SJCRH30 (cell line): ENCODE measurements at places on chromosomes 7 and 10. TPM values are rescaled to one million over a fixed set of nuclear protein-coding genes. Genes with fewer than 3 reads are reported as not detected.

UBE2H gene
- total RNA-seq, result 39.3 and 42.3 TPM in 2 replicates

NRAP gene
- total RNA-seq, result not detected in 2 replicates

RADIL gene
- total RNA-seq, result 0.12 and 0.23 TPM in 2 replicates

CADPS2 gene
- total RNA-seq, result not detected in 2 replicates

SLC18A3 gene
- not detected in 2 replicates for total RNA-seq

FAM24B gene
- 11.2 and 19.9 TPM in 2 replicates for total RNA-seq

FAM241B gene
- 0.86 and 1.2 TPM in 2 replicates for total RNA-seq

GPR26 gene
- not detected in 2 replicates for total RNA-seq

CH25H gene
- total RNA-seq, result 0.22 TPM in 1 of 2 replicates, not detected in the other

SLC39A12 gene
- total RNA-seq, result not detected in 2 replicates

ZFYVE27 gene
- 20.7 and 27.1 TPM in 2 replicates for total RNA-seq

GRCh38 chr7:113371416-113372043 is 253.2 kb upstream of the SMIM30 start:
- H3K4me1 ChIP-seq, result peaks cover 18% of the 10 kb centered on the region
- no peaks in the 10 kb centered on the region for H3K36me3 ChIP-seq

GRCh38 chr7:29924006-29924405 is 65.6 kb downstream of the SCRN1 start:
- peaks cover 63% of the 10 kb centered on the region for H3K36me3 ChIP-seq
- DNase-seq, result no peak
- H3K27ac ChIP-seq, result no peak overlapping the region
- H3K27me3 ChIP-seq, result no peaks in the 10 kb centered on the region
- H3K4me3 ChIP-seq, result no peak overlapping the region

- no peaks in the 10 kb centered on the region for H3K27me3 ChIP-seq
- H3K36me3 ChIP-seq, result no peaks in the 10 kb centered on the region
- DNase-seq, result no peak
- H3K4me3 ChIP-seq, result no peak overlapping the region
Measured at GRCh38 chr7:25024066-25024465, 44.1 kb upstream of the OSBPL3 start.

GRCh38 chr10:59375990-59376389 is 13.6 kb upstream of the FAM13C start:
- H3K27ac ChIP-seq, result no peak overlapping the region
- no peaks in the 10 kb centered on the region for H3K27me3 ChIP-seq
- H3K4me3 ChIP-seq, result no peak overlapping the region
- no peaks in the 10 kb centered on the region for H3K4me1 ChIP-seq
- H3K36me3 ChIP-seq, result no peaks in the 10 kb centered on the region

GRCh38 chr7:70082099-70082611 is 483.9 kb downstream of the AUTS2 start:
- H3K27ac ChIP-seq, result peak overlapping the region; percentile 78
- peak; percentile 68 for DNase-seq

DNA sequence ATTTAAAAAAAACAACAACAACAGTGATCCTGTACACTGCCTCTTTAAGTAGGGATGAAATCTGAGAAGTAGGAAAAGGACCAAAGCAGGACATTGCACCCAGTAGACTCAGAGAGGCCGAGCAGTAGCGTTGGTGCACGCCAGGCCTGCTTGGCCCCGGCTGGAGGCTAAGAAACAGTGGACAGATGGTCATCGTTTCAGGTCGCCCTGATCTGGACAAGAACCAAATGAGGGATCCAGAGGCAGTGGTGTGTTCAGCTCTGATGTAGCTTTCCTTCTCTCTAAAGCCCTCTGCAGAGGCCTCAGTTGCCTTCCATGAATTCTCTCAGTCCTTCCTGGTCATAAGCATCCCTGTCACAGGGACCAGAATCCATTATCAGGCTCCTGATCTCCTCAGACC is 142.2 kb upstream of the CDCA7L start:
- no peak overlapping the region for H3K27ac ChIP-seq
- no peaks in the 10 kb centered on the region for H3K4me1 ChIP-seq
- no peak overlapping the region for H3K4me3 ChIP-seq

- H3K4me3 ChIP-seq, result no peak overlapping the region
- no peaks in the 10 kb centered on the region for H3K4me1 ChIP-seq
- no peaks in the 10 kb centered on the region for H3K36me3 ChIP-seq
- H3K27me3 ChIP-seq, result peaks cover 3% of the 10 kb centered on the region; the same call in 1 of the 2 replicates
- no peak for DNase-seq
Measured at GRCh38 chr7:67858931-67859330, 862.3 kb downstream of the TYW1 start.

- no peak overlapping the region for H3K27ac ChIP-seq
- no peak for DNase-seq
- no peak overlapping the region for H3K4me3 ChIP-seq
- no peaks in the 10 kb centered on the region for H3K36me3 ChIP-seq
- H3K4me1 ChIP-seq, result no peaks in the 10 kb centered on the region
Measured at GRCh38 chr7:122842971-122843370, 43.3 kb downstream of the CADPS2 start.

DNA sequence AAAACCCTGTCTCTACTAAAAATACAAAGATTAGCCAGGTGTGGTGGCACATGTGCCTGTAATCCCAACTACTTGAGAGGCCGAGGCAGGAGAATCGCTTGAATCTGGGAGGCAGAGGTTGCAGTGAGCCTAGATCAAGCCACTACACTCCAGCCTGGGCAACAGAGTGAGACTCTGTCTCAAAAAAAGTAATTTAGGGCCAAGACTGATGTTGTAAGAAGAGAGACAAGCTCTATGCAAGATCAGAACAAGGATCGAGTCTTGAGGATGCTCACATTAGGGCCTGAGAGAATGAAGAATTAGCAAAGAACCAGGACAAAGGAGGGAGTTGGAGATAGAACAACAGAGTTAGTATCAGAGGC is 3.3 kb upstream of the KPNA7 start:
- DNase-seq, result no peak
- H3K4me3 ChIP-seq, result no peak overlapping the region
- no peaks in the 10 kb centered on the region for H3K4me1 ChIP-seq
- no peaks in the 10 kb centered on the region for H3K27me3 ChIP-seq
- no peaks in the 10 kb centered on the region for H3K36me3 ChIP-seq

DNA sequence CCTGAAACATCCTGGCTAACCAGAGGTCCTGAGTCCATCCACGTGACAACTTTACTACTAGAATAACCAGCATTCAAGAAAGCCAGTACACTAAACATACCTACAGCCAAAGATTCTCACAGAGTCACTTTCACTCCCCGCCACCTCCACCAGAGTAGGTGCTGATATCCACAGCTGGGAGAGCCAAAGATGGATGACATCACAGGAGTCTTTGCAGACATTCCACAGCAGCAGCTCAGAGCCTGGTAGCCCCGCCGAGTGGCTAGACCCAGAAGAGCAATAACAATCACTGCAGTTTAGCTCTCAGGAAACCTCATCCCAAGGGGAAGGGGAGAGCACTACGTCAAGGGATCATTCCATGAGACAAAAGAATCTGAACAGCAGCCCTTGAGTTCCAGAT is 13.5 kb upstream of the ADAM22 start:
- H3K27me3 ChIP-seq, result no peaks in the 10 kb centered on the region
- H3K36me3 ChIP-seq, result no peaks in the 10 kb centered on the region
- H3K27ac ChIP-seq, result no peak overlapping the region
- peak; percentile 22 for DNase-seq

GRCh38 chr10:117241541-117242462 is 888 bp downstream of the SLC18A2 start:
- no peak overlapping the region for H3K4me3 ChIP-seq
- no peaks in the 10 kb centered on the region for H3K36me3 ChIP-seq
- no peak overlapping the region for H3K27ac ChIP-seq

DNA sequence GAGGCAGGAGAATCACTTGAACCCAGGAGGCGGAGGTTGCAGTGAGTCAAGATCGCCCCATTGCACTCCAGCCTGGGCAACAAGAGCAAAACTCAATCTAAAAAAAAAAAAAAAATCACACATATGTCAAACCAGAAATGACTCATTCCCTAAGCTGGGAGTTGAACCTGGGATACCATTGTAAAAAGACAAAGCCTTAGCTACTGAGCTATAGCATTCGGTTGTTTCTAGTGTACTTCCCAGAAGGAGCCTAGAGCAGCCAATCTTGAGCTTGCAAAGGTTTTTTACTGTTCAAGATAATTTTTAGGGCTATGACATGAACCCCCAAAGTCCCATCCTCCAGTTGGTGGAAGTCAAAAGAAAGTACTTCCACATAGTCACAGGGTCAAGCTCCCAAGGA is 87.9 kb downstream of the ZNF467 start:
- H3K4me1 ChIP-seq, result no peaks in the 10 kb centered on the region
- peaks cover 5% of the 10 kb centered on the region; the same call in 1 of the 2 replicates for H3K27me3 ChIP-seq

DNA sequence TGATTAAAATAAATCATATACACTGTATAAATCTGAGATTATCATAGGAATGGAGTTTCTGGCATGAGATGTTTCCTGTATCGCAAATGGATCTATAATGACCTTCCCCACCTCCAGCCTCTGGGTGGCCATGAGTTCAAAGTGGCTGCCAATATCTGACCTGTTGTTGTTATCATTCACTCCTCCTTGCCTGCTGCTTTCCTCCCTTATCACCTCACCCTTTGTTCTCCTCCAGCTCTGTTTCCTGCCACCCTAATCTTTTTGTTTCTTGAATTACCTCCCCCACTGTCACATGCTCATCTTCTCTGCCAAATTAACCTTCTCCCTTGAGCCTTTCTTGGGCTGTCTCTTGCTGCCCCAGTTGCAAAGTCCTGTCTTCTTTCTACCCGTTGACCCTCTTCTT is 12.0 kb downstream of the SCD start:
- no peak overlapping the region for H3K4me3 ChIP-seq
- peaks cover 91% of the 10 kb centered on the region for H3K36me3 ChIP-seq
- H3K4me1 ChIP-seq, result peaks cover 6% of the 10 kb centered on the region; the same call in 1 of the 2 replicates
- DNase-seq, result no peak

DNA sequence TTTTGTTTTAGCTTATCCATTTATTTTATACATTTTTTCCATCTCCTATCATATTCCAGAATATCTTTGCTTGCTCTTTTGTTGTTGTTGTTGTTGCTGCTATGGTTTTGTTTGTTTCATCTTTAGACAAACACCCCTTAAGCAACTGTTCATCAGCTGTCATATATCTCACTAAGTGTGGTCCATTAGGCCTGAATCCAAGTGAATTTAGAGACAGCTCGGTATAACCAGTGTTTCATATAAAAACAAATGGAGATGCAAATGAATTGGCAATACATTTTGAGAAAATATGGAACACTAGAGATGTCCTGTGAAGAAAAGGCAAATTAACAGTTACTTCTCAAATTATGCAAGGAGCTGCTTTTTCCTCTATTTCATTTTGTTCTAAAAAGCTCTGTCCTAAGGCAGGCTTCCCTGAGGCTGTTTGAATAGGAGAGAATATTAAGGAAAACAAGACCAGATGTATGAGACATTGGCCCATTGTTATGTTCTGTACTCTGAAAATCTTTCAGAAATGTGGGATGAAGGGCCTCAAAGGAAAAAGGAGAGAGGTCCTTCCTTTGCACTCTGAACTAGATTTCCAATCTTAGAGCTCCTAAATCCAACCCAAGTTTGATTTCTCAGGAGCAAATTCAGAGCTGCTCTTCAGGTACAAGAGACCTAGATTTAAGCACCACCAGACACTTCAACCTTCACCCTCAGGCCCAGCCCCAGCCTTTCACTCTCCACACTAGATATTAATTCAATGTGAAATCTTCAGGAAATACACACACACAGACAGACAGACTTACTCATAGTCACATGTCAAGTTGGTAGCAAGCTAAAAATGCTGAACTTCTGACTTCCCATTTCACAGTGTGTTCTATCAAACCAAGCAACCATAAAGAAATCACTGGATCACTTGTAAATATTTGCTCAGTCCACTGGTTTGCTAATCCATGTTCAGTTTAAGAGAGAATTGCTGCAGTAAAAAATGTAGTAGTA is 5.4 kb downstream of the TFEC start:
- no peak overlapping the region for H3K4me3 ChIP-seq
- no peaks in the 10 kb centered on the region for H3K36me3 ChIP-seq
- H3K4me1 ChIP-seq, result peaks cover 5% of the 10 kb centered on the region
- H3K27me3 ChIP-seq, result no peaks in the 10 kb centered on the region

DNA sequence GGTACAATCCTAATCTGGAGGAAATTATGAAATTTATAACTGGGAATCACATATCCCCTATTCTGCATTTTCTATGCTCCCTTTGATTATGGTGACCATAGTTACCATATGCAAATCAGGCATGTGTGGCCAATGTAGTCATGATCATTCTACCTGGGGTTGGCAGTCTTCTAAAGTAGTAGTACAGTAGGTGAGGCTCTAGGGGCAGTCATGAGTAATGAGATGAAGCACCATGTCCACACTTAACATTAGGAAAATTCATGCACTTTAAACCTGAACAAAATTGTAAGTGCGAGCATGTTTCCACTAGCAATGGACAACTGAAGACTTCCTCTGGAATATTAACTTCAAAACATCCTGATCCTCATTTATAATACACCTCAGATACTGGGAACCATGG is 545.9 kb downstream of the SUGCT start:
- H3K4me3 ChIP-seq, result no peak overlapping the region
- H3K4me1 ChIP-seq, result no peaks in the 10 kb centered on the region
- peaks cover 4% of the 10 kb centered on the region for H3K27me3 ChIP-seq
- DNase-seq, result no peak
- no peak overlapping the region for H3K27ac ChIP-seq

DNA sequence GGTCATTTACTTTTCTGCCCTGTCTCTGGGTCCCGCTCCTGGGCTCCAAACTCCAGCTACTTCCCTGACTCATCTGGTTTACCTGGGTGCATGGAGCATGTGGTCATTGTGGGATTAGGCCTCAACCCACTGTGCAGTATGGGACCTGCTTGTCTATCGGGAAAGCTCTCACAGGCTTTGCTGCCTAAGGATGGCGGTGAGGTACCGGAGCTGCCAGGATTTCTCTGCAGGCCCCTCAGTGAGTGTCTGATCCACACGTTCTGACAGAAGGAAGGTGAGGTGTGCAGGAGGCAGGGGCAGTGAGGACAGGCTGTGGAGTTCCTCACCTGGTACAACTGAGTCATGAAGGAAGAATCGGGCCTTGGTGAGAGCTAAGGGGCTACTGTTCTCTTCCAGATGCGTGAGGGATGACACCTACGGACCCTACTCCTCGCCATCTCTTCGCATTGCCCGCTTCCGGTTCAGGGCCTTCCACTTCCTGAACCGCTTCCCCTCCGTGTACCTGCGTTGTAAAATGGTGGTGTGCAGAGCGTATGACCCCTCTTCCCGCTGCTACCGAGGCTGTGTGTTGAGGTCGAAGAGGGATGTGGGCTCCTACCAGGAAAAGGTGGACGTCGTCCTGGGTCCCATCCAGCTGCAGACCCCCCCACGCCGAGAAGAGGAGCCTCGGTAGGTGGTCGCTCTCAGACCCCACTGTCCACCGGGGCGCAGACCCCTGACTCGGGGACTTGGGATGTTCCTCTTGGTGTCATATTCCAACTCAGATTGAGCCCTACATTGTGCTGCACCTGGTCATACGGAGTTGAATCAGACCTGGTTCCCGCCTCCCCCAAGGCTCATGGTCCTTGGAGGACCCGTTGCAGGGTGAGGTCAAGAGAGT is 56.7 kb downstream of the C10orf120 start:
- H3K27me3 ChIP-seq, result no peaks in the 10 kb centered on the region
- no peak overlapping the region for H3K27ac ChIP-seq
- H3K36me3 ChIP-seq, result no peaks in the 10 kb centered on the region
- H3K4me1 ChIP-seq, result no peaks in the 10 kb centered on the region
- no peak for DNase-seq
- no peak overlapping the region for H3K4me3 ChIP-seq
